Peyer's patch (tissue), 4 donors: ENCODE measurements at places on chromosomes 5 and 9. TPM values are rescaled to one million over a fixed set of nuclear protein-coding genes. Genes with fewer than 3 reads are reported as not detected.

Gene UGT3A2
- not detected for total RNA-seq

Gene SLC25A2
- 1.8 TPM for total RNA-seq

Gene OSMR
- total RNA-seq: 3.5 TPM

Gene PFN3
- total RNA-seq: not detected

DNA sequence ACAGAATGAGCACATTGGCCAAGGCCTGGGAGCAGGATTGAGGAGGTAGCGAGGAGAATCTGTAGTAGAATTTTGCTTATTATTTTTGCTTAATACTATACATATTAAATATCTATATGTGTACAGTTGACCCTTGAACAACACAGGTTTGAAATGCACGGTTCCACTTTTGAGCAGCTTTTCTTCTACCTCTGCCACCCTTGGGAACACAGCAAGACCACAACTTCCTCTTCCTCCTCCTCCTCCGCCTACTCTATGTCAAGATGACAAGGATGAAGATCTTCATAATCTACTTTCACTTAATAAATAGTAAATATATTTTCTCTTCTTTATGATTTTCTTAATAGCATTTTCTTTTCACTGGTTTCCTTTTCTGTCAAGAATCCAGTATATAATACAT lies 541.4 kb downstream of the KCTD16 start:
- H3K4me3 ChIP-seq: no peak overlapping the region
- no peaks in the 10 kb centered on the region for H3K27me3 ChIP-seq
- H3K27ac ChIP-seq: no peak overlapping the region
- peak; percentile 32 for DNase-seq

DNA sequence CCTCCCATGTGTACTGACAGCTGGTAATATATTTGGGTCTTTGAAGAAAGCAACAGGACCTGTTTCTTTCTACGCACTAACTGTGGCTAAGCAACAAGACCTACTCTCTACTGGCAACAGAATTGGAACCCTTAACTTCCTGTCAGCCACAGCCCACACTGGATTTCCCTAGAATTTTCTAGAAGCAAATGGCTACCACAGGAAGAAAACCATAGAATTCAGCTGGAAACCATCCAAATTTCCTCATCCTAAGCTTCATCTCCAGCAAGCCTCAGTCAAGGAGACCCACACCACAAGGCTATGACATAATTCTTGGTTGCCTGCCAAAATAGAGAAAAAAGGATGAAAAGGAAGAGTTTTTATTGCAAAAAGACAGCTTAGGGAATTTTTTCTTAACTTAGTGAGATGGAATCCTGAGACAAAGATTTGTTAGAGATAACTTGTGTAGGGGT lies 171.8 kb upstream of the TNC start:
- no peak for DNase-seq
- H3K4me3 ChIP-seq: no peak overlapping the region
- H3K27ac ChIP-seq: no peak overlapping the region
- no peaks in the 10 kb centered on the region for H3K36me3 ChIP-seq
- H3K27me3 ChIP-seq: no peaks in the 10 kb centered on the region
- H3K4me1 ChIP-seq: peaks cover 25% of the 10 kb centered on the region

- no peaks in the 10 kb centered on the region for H3K4me1 ChIP-seq
- DNase-seq: no peak
- no peaks in the 10 kb centered on the region for H3K36me3 ChIP-seq
- no peaks in the 10 kb centered on the region for H3K27me3 ChIP-seq
These were observed 53.1 kb upstream of the IER5L start for GRCh38 chr9:129231022-129231739.

- no peak overlapping the region for H3K27ac ChIP-seq
- DNase-seq: no peak
- H3K4me1 ChIP-seq: no peaks in the 10 kb centered on the region
- no peaks in the 10 kb centered on the region for H3K27me3 ChIP-seq
These were observed 27.0 kb downstream of the IL12B start for GRCh38 chr5:159303286-159303685.

DNA sequence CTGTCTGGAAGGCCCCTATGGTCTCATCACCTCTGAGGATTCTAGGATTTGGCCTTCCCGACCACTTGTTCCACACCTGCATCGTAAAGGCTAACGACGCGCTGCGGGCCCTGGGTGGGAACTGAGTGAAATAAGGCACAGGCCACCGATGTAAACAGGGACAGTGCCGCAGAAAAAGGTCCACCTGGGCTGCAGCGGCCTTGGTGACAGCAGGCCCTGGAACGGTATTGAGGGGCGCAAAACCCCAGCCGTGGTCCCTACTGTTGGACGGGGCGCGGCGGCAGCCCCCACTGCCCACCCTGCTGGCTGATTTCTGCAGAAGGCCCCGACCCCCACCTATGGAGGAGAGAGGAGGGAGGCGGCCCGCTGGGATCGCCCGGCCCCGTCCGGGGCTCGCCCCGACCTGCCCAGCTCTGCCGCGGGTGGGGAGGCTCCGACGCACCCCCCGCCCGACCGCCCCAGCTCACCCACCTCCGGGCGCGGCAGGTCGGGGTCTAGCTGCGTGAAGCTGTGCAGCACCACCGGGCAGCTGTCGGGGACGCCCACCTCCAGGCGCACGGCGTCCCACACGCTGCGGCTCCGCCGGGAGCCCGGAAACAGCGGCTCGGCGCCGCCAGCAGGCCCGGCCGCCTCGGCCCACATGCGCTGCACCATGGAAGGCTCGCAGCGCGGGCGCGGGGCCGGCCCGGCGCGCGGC lies 391 bp downstream of the RALGDS start:
- peak; percentile 67 for DNase-seq
- peaks cover 38% of the 10 kb centered on the region for H3K4me1 ChIP-seq
- H3K36me3 ChIP-seq: no peaks in the 10 kb centered on the region
- no peaks in the 10 kb centered on the region for H3K27me3 ChIP-seq
- H3K27ac ChIP-seq: peak overlapping the region; percentile 88

DNA sequence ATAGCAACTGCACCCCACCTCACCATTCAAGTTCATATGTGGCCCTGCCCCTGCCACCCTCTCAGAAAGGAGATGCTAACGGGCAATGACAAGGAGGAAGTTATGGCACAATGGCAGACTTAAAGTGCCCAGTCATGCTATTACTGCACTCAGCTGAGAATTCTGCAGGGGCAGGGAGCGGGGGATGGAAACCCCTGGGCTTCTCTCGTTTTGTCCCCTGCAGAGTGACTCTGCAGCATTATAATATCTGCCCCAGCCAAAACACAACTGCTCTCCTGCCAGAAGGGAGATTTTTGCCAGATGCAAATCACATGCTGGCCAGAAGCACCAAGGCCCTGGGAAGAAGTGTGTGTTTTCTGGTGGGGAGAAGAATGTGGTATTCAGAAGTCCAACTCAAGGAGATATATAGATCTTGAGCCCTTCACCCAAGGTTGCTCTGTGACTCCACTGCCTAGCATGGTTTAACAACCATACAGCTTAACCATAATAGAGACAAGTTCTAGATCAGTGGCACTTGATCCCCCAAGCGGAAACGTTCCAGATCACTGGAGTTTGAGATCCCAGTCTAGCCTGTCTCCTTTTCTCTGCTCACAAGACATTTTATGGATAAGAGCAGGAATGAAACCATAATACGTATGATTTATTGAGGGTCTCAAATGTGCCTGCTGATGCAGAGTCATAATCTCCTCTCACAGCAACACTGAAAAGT lies 207.0 kb upstream of the MAP3K1 start:
- no peak for DNase-seq
- H3K27ac ChIP-seq: no peak overlapping the region
- H3K27me3 ChIP-seq: no peaks in the 10 kb centered on the region
- H3K36me3 ChIP-seq: no peaks in the 10 kb centered on the region
- H3K4me1 ChIP-seq: no peaks in the 10 kb centered on the region
